Globus pallidus (tissue), 1 donor: ENCODE measurements at places on chromosomes 6 and 20.

DNA sequence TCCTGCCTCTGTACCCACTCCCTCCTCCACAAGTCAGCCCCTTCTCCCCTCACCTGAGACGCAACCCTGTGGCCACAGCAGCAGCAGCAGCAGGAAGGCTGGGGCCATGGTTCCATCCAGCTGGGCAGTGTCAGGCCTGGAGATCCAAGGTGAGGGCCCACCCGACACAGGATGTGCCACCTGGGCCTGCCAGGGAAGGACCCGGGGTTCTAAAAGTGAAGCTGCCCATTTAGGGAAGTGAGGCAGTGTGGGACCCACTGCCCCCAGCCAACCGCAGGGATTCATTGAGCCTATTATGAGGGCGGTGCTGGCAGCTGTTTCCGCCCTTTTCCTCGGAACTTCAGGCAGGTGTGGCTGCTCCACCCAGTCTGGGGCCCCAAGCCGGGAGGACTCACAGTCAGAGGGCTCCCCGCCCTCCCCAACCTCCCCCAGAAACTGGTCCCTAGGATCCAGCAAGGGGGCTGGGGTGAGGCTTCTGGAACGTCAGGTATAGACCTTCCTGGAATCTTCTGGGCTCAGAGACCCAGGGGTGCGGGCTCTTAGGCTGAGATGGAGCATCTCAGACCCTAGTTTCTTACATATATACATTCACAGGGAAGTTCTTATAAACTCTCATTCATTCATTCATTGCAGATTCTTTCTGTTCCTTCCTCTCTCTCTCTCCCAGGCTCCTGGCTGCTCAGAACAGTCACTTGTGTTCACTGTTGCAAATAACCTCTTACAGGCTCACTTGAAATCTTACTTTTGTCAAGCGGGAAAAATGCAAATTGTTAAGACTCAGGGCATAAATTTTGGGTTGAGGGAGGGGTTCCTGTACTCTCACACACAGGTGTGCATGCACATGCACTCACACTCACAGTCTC is at the start of gene TREML2:
Gene TREML2, minus strand, starts transcription at position 249 of the 863 bp plus-strand sequence. Its CDS starts 141 bp downstream, at position 108.
- no peak for DNase-seq

DNA sequence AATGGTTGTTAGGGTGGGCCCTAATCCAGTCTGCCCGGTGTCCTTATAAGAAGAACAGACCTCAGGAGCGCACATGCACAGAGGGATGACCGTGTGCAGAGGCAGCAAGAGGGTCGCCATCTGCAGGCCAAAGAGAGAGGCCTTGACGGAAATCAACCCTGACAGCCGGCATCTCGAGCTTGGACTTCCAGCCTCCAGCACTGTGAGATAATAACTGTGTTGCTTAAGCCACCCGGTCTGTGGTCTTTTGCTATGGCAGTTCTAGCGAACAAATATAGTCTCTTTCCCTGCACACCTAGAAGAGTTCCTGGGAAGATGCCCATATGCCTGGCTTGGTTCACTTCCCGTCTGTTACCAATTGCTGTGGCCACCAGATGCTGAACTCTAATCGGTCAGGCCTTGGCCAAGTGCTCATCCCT is 35.3 kb upstream of the PTGIS start:
- no peak for DNase-seq

DNA sequence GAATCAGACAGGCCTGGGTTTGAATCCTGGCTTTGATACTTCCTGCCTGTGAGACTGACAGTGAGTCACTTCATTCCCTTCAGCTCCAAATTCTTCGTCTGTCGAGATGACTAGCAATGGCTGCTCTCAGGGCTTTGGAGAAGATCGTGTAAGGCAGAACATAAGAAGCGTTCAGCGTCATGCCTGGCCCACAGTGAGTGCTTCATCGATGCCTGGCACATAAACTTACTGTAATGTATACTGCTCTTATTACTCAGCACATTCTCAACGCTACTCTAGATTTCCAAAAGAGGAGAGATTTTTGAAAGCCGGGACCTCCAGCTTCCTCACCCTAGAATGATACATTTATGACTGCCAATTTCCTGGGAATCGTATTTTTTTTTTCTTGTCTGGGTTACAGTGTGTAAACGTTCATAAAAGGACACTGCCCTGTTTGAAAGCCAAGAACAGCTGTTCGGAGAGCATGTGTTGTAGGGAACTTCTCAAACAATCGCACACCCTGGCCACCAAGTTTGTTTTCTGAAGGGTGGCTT is 16.2 kb upstream of the BCAS1 start:
- no peak for DNase-seq

- DNase-seq = no peak
Measured at GRCh38 chr6:110404607-110405006, 10.8 kb downstream of the DDO start.

- no peak for DNase-seq
Measured at GRCh38 chr20:51687630-51688029, 80.6 kb downstream of the ATP9A start.

GRCh38 chr6:14423955-14424354 is 306.4 kb downstream of the CD83 start:
- DNase-seq = no peak

- no peak for DNase-seq
Measured at GRCh38 chr6:110628330-110628729, 151.9 kb upstream of the SLC22A16 start.

- DNase-seq = no peak
Measured at GRCh38 chr6:88539295-88539764, 373.2 kb upstream of the CNR1 start.

DNA sequence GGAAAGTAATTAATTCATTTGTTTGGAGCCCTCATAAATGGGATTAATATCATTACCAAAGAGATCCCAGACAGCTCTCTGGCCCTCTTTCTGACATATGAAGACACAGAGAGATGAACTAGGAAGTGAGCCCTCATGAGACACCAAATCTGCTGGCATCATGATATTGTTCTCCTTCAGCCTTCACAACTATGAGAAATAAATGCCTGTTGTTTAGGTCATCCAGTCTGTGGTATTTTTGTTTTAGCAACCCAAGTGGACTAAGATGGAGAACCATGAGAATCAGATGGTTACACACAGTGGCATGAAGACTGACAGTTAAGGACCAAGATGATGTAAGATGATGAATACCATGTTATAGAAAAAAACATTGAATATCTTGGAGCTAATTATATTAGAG is 16.9 kb upstream of the HBS1L start:
- no peak for DNase-seq

- no peak for DNase-seq
Measured at GRCh38 chr6:84872996-84873723, 108.8 kb upstream of the TBX18 start.

DNA sequence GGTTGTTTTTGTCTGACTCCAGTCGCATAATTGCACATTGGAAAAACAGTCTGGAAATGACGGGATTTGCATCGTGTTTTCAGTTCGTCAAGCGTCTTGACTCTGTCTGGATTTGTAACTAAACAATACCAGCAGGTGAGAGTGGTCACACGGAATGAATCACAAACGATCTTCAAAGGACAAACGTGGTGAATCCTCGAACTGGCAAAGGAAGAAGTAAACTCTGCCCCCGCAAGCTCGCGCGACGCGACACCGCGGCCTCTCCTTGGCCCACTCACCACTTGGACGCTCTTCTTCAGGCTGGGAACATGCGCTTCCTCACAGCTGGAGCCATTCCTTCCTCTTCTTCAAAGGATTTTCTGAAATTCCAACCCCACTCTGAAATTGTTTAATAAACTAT is 352.6 kb downstream of the THBS2 start:
- no peak for DNase-seq

DNA sequence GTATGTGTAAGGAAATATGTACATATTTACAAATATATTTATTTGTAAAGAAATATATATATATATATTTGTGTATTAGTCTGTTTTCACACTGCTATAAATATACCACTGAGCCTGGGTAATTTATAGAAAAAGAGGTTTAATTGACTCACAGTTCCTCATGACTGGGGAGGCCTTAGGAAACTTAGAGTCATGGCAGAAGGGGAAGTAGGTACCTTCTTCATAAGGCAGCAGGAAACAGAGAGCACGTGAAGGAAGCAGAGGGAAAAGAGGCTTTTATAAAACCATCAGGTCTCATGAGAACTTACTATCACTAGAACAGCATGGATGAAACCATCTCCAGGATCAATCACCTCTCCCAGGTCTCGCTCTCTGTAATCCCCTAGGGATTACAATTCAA is 644.5 kb upstream of the HS3ST5 start:
- no peak for DNase-seq

DNA sequence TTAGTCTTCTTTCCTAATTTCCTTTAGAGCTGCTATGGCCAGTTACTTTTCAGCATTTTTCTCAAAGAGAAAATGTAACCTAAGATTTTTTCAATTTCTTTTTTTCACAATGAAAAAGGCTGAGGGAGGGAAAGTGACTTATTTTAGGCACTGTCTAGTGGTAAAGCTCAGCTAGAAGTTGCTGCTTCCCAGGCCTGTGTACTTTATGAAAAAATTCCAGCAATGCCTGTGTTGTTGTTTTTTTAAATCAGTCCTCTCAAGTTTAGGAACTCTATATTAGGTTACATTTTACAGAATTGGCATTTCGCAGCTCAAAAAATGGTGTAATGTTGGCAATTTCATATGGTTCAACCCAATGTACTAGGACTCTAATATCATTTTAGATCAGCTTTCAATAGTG is 269.6 kb downstream of the ARID1B start:
- DNase-seq = no peak

DNA sequence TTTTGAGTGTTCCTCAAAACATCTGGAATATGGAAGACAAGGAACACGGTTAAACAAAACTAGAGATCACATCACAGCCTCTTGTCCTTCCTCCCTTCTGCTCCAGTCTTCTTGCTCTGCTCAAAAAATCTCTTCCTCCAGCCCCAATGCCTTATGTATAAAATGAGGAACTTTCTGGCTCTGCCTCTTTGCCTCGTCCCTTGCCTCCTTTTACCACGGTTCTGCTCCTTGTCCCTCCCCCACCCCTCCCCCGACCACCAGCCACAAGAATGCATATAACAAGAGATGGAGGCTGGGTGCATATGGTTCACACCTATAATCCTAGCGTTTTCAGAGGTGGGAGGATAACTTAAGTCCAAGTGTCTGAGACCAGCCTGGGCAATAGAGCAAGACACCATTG is 43.6 kb downstream of the PLAGL2 start:
- DNase-seq = no peak

- DNase-seq = peak; percentile 9
Measured at GRCh38 chr20:57393321-57394120, 2.3 kb downstream of the RBM38 start.

GRCh38 chr6:451336-451735 is 59.8 kb downstream of the IRF4 start:
- no peak for DNase-seq

DNA sequence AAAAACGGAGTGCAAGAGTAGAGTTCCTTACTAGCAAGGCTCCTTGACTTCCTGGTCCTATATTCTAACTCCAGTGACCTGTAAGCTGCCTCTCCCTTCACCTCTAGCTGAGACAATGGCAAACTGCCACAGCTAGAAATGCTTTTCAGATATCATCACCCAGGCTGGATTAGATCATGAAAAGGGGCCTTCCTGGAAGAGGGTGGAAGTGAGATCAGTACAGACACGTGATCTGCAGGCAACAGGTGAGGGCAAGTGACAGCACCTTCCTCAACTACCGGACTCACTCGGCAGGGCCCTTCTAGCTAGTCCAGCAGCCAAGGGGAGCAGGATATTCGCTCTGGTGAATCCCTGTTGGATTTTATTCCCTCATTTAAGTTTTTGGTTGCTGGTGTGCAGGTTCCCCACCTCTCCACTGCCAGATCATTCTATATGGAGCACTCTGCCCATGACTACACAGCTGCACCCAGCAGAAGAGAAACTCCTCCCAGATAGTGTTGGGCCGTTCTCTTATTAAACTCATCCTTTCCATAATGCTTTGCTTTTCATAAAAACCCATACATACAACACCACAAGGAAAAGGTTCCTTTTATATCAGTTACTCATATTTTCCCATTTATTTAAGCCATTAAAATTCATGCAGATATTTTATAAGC is 26.4 kb upstream of the FAM83C start:
- DNase-seq = no peak

GRCh38 chr6:150599199-150600009 is at the start of gene PLEKHG1:
TSS of gene PLEKHG1 (plus strand) at chr6:150599885. CDS start at chr6:150733682, 133,797 bp downstream.
- DNase-seq = no peak

DNA sequence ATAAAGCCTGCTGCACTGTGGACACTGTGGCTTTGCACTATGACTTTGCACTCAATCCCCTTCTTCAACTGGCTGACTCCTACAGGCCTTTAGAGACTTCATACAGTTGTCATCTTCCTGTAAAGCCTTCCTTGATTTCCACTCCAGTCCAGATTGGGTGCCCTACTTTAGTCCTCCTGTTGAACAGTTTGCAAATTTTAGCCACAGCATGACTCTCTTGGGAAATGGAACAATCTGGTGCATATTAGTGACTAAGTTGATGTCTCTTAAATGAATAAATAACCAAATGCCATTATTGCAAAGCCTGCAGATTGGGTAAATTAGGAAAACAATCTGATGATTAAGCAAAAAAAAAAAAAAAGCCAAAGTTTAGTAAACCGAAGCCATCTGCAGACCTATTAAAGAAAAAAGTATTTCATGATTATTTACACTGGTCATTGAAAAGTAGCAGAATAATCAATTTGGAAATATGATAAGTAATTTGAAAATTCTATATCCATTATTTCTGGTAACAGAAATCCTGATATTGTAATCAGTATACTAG is 12.6 kb downstream of the PLCB4 start:
- DNase-seq = no peak

- no peak for DNase-seq
Measured at GRCh38 chr6:166579237-166579850, 7.1 kb downstream of the RAMACL start.

- peak; percentile 21 for DNase-seq
Measured at GRCh38 chr6:158506601-158507000, 53.3 kb upstream of the TMEM181 start.
